Fibroblast of upper back skin (primary cell): ENCODE measurements at places on chromosomes 3 and 15.

- DNase-seq, result no peak
Measured at GRCh38 chr3:134361162-134361835, 12.9 kb downstream of the AMOTL2 start.

GRCh38 chr3:52225452-52226228, at the start of gene TLR9:
TLR9 (minus strand) TSS chr3:52225645; CDS start chr3:52225529, 116 bp downstream.
- DNase-seq, result no peak

- peak; percentile 52 for DNase-seq
Measured at GRCh38 chr15:36415643-36416042, 163.8 kb upstream of the CDIN1 start.

GRCh38 chr15:38354315-38354929, 99.5 kb upstream of the FAM98B start:
- DNase-seq, result peak; percentile 75

- DNase-seq, result no peak
Measured at GRCh38 chr3:9194509-9195184, 54.8 kb downstream of the SRGAP3 start.

- no peak for DNase-seq
Measured at GRCh38 chr3:70233112-70233511, 79.3 kb downstream of the MDFIC2 start.

- DNase-seq, result no peak
Measured at GRCh38 chr3:70722018-70722417, 409.6 kb upstream of the MDFIC2 start.

- DNase-seq, result no peak
Measured at GRCh38 chr15:66650433-66650832, 51.6 kb upstream of the SMAD6 start.

DNA sequence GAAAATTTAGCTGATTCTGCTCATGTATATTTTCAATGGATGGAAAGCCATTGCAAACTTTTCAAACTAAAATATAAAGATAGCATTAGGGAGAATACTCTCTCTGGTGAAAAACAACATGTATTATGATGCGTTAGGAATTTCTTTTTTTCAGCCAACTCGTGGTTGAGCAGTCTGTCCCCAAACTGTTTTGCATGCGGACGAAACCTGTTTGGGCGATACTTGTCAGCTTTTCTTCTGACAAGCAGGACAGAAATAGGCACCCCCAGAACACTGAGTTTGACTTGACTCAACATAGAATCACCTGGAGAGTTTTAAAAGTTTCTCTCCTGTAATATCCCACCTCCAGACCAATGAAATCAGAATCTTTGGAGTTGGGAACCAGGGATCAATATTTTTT, 417.5 kb upstream of the TPRG1 start:
- DNase-seq, result no peak

DNA sequence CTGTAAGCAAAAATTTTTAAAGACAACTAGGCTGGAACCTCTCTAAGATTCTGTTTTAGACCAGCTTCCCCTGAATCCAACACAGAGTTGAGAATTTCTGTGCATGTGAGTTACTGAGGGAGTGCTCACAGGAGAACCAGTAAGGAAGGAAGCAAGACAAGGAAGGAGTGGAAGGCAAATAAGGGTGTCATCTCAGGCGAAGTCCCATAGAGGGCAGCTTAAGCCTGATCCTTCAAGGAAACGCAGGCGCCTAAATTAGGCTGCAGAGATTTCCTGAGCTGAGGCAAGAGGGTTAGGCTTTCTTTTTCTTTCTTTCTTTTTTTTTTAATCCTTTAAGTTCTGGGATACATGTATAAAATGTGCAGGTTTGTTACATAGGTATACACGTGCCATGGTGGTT, 36.2 kb upstream of the COL6A6 start:
- peak; percentile 51 for DNase-seq

GRCh38 chr15:79886124-79886523, 10.7 kb downstream of the MTHFS start:
- DNase-seq, result no peak

DNA sequence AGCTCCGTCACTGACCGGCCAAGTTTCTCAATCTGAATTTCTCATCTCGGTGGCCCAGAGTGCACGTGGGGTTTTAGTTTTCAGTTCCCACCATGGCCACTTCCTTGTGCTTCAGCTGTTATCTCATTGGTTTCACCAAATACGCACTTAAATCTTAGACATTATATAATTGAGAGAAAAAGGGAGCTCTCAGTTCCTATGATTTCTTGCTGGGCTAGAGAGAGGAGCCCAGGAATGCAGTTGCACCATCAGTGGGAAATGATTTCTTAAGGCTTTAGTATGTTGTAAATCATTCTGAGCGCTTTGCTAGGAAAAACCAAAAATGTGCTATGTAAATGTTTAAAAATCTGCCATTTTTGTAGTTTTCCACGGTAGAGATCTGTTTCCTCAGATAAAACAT, 53.2 kb downstream of the OXNAD1 start:
- DNase-seq, result peak; percentile 72

GRCh38 chr3:3753416-3753815, 45.8 kb upstream of the LRRN1 start:
- DNase-seq, result no peak

GRCh38 chr3:101377796-101378195, 57.4 kb upstream of the IMPG2 start:
- no peak for DNase-seq

DNA sequence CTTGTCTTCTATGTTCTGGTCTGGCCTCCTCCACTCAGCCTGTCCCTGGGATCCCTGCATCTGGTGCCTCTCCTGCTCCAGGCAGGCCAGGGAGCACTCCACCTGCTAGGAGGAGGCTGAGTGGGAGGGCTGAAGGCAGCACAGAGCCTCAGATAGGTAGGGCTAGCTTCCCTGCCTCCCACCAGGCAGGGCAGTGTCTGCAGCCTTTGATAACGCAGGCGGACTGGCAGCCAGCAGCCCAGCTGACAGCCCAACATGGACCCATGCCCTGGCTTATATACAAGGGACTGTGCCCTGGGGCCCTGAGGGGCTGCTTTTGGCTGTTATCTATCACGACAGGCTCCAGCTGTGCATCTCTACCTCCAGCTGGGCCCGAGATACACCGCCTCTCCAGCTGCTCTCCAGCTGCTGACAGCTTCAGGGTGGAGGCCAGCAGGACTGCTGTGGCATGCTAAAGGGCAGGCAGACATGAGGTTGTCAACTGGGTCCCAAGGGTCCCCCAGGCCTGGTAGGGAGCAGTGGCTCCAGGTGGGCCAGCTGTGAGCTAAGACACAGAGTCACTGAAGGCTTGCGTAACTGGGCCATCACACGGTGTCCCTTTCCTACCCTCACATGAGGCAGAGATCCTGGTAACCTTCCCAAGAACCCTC, 5.2 kb upstream of the CLK3 start:
- no peak for DNase-seq

DNA sequence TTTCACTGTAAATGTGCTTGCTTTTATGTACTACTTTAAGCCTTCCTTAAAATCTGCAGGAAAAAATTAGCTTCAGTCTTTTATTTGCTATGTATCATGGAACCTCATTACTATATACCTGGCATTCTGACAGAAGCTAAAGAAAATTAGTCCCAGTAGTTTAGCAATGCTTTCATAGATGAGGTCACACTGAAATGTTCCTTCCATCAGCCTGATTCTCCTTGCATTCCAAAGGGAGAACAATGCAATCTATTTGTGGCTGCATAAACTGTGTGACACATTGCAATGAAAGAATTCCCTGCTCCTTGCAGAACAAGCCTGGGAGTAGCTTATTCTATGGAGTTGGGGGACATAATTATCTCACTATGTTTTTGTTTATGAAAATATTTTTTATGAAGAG, 691.5 kb upstream of the ARPP21 start:
- peak; percentile 81 for DNase-seq

- peak; percentile 39 for DNase-seq
Measured at GRCh38 chr3:130539005-130539404, 22.0 kb downstream of the COL6A6 start.

DNA sequence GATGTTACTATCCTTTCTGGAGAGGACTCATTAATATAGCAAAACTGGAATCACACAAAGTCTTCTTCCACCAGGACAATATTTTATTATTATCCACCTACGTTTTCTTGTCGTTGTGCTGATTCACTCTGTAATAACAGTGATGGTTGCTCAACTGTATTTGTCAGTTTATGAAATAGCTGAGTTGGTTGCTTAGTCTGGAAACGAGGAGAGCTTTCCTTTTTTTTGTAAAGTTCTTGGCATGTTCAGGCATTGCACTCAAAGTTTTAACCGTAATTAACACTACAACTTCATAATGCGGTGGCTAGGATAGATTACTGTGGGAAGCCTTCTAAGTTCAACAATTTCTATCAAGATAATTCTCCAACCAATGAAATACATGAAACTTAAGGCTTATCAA, 131.2 kb downstream of the RAP2B start:
- no peak for DNase-seq

GRCh38 chr3:65848024-65848423, 190.7 kb downstream of the MAGI1 start:
- DNase-seq, result peak; percentile 60

DNA sequence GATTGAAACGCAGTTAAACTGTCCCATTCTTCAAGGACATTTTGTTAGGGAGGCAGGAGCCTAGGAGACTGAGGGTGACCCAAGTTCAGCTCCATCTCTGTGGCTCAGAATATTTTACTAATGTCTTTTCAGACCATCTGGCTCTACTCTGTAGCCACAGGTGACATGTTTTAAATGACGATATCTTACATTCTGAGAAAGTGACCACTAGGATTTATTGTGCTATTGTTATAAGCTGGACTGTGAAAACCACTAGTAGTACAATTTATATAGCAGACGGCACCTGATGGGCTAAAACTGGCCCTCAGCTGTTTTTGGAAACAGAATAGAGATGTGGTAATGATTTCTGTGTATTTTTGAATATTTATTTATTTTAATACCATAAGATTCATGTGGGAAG, 55.5 kb downstream of the MCF2L2 start:
- DNase-seq, result no peak

DNA sequence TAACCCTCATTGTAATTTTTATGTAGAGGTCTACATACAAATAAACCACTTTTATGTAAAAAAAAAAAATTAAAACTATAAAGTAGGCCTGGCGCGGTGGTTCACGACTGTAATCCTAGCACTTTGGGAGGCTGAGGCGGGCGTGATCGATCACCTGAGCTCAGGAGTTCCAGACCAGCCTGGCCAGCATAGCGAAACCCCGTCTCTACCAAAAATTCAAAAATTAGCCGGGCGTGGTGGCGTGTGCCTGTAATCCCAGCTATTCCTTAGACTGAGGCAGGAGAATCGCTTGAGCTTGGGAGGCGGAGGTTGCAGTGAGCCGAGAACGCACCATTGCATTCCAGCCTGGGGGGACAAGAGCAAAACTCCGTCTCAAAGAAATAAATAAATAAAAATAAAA, 766 bp upstream of the SLC12A6 start:
- DNase-seq, result no peak

DNA sequence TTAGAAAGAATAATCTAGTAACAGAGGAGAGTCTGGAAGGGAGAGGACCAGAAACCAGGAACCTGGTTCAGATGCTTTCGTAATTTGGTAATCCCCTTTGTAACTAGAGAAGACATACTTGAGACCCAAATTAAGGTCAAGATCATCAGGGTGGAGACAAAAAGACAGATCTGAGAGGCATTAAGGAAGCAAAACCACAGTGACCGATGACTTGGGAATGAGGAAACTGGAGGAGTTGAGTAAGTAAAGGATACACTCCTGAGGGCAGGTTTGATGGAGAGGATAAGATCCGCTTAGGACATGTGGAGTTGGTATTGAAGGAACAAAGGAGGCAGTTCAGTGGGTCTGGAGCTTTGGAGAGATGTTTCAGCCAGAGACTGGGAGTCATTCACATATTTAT, 23.6 kb upstream of the BCL2A1 start:
- DNase-seq, result peak; percentile 58

- no peak for DNase-seq
Measured at GRCh38 chr15:41945221-41945620, 27.1 kb downstream of the EHD4 start.
